AG04449 (cell line): ENCODE measurements at places on chromosomes 7 and 10.

GRCh38 chr7:142870566-142871259 is 14.8 kb downstream of the TRPV6 start:
- DNase-seq = no peak

- no peak for DNase-seq
These were observed at the start of gene TBATA for GRCh38 chr10:70785190-70785589. TSS of gene TBATA (minus strand) at chr10:70785377. CDS start at chr10:70783379, 1,998 bp downstream.

DNA sequence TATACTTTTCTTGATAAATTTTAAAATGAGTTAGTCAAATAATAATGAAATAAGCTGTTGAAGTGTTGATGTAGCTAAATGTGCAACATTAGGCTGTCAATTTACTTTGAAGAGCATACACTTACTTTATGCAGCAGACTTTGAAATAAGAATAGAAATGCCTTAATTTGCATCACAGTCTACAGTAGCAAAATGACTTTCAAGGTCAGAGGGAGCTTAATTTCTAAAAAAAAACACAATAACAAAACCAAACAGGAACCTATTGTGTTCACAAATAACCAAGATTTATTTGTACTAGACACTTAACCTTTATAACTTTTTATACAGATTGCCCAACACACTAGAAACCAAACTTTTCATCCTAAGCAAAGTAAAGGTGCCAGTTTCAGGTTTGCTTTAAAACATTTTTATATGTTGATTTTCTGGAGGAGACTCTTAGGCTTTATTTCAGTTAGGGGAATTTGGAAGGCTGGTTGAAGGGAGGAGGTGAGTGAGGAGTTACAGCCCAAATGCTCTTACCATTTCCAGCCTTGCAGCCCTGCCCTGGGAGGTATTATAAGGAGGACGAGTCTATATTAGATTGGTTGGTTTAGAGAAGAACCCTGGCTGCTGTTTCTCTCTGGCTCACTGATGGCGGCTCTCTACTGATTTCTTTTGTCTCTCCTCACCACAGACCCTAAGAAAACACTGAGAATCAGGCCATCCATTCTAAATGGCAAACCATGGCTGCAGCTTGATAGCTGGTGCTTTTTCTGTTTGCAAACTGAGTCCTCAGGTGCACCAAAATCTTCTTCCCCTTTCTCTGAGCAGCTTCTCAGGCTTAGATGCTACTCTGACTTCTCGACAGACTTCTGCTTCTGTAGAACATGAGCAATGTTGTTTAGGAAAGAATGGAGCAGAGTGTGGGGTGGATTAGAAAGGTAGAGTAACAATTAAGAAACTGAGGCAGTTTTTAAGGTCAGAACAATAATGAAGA is 55.2 kb upstream of the RPA3 start:
- DNase-seq = no peak

GRCh38 chr7:92496876-92497275 is 19.1 kb upstream of the ERVW-1 start:
- DNase-seq = no peak

- no peak for DNase-seq
These were observed 28.4 kb upstream of the CNPY1 start for GRCh38 chr7:155574556-155575290.

GRCh38 chr10:110414548-110415309 is 83.0 kb upstream of the DUSP5 start:
- no peak for DNase-seq

DNA sequence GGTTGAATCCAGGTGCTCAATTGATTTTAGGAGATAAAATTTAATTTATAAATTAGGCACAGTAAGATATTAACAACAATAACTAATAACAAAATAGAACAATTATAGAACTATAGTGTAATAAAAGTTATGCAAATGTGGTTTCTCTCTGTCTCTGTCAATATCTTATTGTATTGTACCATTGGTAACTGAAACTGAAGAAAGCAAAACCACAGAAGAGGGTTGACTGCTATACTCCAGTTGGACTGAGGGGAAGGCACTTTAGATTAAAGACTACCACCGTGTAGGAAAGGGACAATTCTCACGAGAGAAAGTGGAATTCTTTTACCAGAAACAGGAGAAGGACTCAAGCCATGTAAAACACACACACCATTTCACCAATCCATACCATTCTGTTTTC is 967.1 kb downstream of the PCDH15 start:
- no peak for DNase-seq

DNA sequence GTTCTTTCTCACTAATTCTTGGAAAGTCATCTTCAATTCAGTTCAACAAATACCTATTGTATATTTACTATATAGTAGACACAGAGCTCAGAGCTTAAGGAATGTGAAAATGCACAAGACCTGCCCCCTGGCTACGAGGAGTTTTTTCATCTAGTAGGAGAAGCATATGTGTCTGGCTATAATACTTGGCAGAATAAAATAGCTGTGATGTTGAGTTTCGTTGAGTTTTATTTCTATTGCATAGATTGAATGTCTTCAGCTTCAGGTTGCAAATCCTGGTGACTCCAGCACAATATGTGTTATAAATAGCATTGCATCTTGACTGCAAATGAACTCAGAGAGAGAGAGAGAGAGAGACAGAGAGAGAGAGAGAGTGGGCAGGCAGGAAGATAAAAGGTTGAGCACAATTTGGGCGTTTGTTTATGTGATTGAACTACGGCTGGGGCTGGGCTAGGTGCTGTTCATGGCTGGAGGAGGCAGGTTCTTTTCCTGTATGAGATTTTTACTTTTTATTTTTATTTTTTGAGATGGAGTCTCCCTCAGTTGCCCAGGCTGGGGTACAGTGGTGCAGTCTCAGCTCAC is 229.6 kb downstream of the GALNT17 start:
- no peak for DNase-seq

- peak; percentile 67 for DNase-seq
These were observed 13.5 kb downstream of the MYOF start for GRCh38 chr10:93468461-93469213.

DNA sequence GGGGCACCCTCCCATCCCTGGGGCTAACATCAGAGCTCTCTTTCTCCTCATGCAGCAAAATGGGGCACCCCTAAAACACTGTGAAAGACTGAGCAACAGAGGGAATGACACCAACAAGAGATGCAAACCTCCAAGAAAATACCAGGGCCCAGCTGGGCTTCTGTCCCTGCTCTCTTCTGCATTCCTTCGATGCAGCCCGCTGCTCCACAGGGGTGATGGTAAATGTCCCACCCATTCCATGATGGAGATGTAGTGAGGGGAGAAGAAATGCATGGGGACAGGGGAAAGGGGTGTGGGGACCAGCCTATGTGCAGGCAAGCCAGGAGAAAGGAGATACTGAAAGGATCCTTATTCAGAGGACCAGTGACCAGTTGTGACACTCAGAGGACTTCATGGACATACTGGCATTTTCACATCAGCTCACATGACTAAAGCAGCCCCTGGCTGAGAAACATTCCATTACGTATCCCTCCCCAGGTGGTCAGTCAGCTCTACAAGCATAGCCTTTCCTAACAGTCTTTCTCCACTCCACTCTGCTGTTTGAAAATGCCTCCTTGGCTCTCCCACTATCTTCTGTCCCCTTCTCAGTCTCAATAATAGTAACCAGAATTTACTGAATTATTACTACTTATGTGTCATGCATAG is 13.3 kb downstream of the SORBS1 start:
- DNase-seq = no peak

- DNase-seq = peak; percentile 54
These were observed 91.4 kb upstream of the CYP26C1 start for GRCh38 chr10:92969151-92969550.
